Mammary epithelial cell (primary cell): ENCODE measurements at places on chromosomes 1 and 21. TPM values are rescaled to one million over a fixed set of nuclear protein-coding genes. Genes with fewer than 3 reads are reported as not detected.

- no peak for DNase-seq
Observed at GRCh38 chr1:235553112-235553551, 48.9 kb upstream of the B3GALNT2 start.

- no peak for DNase-seq
Observed at GRCh38 chr1:13663969-13664368, 36.0 kb upstream of the PRDM2 start.

DNA sequence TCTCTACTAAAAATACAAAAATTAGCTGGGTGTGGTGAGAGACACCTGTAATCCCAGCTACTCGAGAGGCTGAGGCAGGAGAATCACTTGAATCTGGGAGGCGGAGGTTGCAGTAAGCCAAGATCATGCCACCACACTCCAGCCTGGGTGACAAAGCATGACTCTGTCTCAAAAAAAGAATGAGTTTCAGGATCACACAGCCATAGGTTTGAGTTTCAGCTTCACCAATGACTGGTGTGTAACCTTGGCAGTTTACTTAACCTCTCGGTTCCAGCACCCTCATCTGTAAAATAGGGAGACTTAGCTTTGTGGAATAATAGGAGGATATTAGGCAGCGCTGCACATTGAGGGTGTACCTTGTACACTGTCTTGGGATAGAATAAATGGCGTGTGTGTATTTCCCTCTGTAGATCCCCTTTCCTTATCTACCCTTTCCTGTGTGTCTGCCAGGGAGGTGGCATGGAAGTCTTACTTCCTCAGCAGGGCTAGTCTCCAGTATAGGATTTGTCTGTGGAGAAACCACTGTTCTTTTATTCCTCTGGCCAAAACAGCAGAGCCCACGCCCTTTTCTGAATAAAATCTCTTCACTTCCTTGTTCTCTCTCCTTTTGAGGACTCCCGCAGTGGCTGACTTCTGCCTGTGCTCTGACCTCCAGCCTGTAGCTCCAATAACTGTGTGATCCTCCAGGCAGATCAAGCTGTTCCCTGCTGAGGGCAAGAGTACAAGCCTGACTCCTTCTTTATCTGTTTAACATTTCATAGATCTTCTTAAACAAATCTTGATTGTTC, 90.4 kb downstream of the HHAT start:
- DNase-seq, result no peak

Gene IGSF5
- not detected in 2 replicates for total RNA-seq
